ENCODE measurements at places on chromosomes 4 and X.

DNA sequence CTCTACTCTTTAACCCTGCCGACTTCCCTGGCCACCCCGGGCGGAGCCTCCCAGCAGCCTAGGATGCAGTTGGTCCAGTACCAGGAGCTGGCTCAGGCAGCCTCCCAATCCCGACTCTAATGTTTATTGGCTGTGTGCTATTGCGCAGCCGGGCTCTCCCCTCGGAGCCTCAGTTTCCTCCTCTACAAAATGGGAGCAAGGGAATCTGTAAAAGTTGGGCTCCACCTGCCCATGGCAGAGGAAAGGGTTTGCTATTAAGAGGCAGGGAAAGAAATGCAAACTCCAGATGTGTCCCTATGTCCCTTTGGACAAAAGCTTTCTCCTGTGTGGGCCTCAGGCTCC is 140.8 kb upstream of the PJA1 start:
- DNase-seq, result no peak

GRCh38 chrX:105822138-105823091 is at the start of gene NRK:
Gene NRK (plus strand): TSS chrX:105822539. CDS start chrX:105822846, 307 bp downstream.
- DNase-seq, result no peak

GRCh38 chrX:7061429-7061828 is 86.1 kb upstream of the STS start:
- DNase-seq, result no peak

DNA sequence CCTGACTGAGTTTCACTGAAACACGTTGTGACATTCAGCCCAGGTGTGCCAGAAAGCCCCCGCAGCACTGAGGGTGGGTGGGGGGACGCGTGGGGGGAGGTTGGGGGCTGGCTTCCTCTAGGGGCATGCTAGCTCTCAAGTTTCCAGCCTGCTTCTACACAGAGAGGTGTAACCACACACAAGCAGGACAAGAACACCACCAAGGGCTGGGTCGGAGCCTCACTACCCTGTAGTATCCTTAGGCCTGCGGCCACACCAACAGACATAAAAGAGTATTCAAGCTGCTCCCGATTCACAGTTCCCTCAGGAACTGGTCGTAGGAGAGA is 1.8 kb downstream of the USP46 start:
- no peak for DNase-seq

- DNase-seq, result no peak
These were observed 59.4 kb upstream of the PITX2 start for GRCh38 chr4:110682311-110682710.

DNA sequence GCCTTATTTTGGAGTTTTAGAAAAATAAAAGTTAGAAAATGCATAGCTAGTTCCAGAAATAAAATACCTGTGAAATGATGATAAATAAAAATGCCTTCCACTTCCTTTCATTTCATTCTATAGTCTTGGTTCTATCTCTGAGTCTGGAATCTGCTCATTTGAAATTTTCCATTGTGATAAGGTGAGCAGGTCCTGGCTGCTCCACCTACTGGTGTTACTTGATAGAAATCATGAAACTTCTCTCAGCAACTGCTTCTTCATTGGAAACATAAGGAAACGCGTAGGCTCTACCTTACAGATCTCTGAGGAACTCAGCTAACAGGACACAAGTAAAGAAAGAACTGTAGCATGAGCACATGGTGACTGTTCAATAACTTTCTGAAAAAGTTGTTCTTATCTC is 141.8 kb downstream of the DCHS2 start:
- no peak for DNase-seq

DNA sequence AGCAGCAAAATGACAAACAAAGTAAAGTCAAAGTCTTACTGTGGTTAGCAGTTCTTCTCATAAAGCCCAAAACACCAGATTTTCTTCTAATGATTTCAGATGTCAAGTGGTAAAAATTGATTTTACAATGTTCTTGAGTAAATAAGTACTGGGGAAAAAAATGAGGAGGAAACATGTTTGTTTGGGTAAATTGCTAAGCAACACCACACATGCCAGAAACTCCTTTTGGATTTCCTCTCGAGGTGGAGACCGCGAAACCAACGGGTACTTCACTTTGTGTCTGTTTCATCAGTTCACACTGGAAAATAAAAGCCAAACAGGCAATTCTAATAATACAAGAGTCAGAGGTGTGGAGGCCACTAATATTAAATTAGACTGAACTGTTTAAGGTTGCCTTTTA is 4.6 kb upstream of the PKD2 start:
- no peak for DNase-seq

GRCh38 chr4:10722957-10723356 is 38.4 kb upstream of the CLNK start:
- no peak for DNase-seq

DNA sequence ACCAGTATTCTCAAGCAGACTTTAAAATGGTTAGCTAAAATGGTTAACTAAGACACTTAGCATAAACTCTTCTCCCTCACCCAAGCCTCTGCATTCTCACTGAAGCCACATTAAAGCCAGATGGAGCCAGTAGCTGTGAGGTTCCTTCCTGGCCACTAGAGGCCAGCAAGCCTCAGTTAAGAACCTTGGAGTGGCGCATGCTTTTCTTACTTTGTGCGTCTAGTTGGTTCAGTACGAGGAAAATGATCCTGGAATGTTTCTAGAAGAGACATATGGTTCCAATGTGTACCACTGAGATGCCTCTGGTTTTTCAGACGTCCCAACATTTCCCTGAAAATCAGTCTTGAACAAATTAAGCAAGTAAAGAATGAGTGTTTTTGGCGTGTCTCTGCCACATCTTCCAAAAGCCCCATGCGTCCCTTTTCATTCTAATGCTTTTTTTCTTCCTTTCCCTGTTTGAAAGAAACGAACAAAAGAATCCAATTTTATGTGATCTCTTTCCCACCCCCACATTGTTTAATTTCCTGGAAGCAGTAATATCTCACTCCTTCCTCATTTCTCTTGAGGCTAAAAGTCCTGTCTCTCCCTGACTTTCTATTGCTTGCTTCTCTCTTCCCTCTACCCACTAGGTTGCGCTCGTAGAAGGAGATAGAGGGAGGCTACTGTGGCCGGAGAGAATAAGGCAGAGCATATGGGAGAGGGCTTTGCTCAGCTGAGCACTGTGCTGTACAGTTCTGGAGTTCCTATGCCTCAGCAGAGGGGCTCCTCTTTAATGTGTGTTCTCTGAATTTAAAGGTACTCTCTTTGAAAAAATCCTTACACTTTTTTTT is 82.9 kb upstream of the TAB3 start:
- peak; percentile 39 for DNase-seq

DNA sequence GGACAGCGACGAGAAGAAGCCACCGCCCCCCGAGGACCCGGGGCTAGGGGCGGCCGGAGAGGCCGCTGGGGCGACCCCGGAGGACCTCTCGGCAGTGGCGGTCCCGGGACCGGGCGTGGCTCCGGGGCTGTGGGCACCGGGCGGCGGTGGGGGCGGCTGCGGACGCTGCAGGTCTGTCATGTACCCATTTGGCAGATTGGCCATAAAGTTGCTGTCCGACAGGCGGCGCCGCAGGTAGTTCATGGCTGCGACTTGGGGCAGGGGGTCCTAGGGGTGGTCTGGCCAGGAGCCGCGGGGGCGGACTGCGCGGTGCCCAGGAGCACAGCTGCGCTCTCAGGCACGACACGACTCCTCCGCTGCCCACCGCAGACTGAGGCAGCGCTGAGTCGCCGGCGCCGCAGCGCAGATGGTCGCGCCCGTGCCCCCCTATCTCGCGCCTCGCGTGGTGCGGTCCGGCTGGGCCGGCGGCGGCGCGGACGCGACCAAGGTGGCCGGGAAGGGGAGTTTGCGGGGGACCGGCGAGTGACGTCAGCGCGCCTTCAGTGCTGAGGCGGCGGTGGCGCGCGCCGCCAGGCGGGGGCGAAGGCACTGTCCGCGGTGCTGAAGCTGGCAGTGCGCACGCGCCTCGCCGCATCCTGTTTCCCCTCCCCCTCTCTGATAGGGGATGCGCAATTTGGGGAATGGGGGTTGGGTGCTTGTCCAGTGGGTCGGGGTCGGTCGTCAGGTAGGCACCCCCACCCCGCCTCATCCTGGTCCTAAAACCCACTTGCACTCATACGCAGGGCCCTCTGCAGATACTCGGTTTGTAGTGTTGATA is at the start of gene SYN1:
Gene SYN1 (minus strand): TSS at position 372 of the 817 bp plus-strand sequence. CDS start 129 bp downstream, at position 243.
- DNase-seq, result peak; percentile 87

DNA sequence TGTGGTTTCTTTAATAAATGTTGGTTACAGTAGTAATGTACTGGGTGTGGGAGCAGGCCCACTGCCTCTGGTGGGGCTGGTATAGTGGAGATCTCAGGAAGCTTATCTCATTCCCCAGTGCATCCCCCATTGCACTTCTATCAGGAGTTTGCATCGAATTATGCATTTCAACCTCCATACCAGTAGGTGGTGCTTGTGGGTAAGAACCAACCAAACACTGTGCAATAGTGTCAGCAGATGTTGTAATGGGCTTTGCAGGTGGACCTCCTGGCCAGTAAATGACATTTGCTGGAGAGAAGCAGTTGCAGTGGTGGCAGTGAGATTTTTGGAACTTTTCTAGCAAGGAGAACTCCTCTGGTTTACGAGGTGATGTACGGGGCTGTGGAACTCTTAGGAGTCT is 150.6 kb downstream of the POU3F4 start:
- DNase-seq, result no peak

DNA sequence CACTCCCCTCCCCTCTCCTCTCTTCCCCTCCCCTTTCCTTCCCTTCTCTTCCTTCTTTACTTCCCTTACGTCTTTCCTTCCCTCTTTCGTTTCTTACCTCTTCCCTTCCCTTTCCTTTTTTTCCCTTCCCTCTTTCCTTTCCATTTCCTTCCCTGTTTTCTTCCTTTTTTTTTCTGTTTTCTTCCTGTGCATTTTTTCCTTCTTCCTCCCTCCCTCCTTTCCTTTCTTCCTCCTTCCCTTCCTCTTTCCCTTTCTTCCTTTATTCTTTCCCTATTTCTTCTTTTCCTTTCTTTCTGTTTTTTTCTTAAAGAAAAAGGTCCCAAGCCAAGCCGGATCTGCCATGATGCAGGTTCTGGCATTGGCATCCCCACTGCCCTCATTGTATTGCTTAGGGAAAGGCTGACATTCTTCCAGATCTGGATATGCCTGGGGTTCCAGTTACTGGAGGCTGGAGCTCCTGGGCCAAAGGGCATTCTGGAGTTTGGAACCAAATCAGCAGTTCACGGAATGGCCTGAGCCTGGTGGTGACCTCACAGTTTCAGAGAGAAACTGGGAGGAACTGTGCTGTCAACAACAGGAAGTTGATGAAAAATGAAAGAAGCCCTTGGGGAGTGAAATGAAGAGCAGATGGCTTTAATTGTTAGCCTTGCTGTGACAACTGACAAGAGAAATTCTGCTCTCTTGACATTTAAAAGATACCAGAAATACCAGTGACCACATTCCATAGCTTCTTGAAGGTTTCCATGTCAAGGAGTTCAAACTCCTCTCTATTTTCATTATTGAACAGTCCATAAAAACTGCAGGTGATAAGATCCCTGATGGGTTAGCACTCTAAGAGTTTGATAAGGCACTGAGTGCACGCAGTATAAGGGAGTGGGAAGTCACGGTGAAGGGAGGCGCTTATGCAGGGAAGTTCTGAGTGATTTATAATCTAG is 622.1 kb downstream of the SPRY1 start:
- no peak for DNase-seq

- peak; percentile 27 for DNase-seq
These were observed at the start of gene TMEM47 for GRCh38 chrX:34656842-34657725. Gene TMEM47 (minus strand): TSS chrX:34657285. CDS start chrX:34657029, 256 bp downstream.

- DNase-seq, result no peak
These were observed 2.2 kb upstream of the C4orf36 start for GRCh38 chr4:86894455-86894854.

GRCh38 chr4:134636338-134637051 is 434.9 kb upstream of the PABPC4L start:
- DNase-seq, result no peak

DNA sequence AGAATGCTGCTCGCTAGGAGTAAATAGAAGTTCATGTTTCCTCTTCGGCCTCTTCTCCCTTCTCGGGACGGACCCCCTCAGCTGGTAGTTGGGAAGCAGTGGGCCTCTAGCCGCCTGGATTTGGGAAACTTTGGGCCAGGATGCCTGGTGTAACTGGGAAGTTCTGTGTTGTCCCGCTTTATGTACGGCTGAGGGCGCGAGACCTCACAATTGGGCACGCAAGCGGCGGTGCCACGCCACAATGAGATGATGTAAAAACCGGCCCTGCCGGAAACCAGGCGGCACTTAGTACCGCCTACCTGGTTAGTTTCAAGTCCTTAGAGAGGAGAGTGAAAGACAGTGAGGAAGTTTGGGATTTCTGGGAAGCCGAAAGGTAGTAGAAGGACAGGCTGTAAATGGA is at the start of gene CT83:
Gene CT83 (minus strand): TSS at position 155 of the 400 bp plus-strand sequence. CDS start 120 bp downstream, at position 35.
- no peak for DNase-seq
